ENCODE measurements at places on chromosomes 4 and X.
A peak's percentile ranks its signal among the peaks of the same experiment; 100 is the strongest.

DNA sequence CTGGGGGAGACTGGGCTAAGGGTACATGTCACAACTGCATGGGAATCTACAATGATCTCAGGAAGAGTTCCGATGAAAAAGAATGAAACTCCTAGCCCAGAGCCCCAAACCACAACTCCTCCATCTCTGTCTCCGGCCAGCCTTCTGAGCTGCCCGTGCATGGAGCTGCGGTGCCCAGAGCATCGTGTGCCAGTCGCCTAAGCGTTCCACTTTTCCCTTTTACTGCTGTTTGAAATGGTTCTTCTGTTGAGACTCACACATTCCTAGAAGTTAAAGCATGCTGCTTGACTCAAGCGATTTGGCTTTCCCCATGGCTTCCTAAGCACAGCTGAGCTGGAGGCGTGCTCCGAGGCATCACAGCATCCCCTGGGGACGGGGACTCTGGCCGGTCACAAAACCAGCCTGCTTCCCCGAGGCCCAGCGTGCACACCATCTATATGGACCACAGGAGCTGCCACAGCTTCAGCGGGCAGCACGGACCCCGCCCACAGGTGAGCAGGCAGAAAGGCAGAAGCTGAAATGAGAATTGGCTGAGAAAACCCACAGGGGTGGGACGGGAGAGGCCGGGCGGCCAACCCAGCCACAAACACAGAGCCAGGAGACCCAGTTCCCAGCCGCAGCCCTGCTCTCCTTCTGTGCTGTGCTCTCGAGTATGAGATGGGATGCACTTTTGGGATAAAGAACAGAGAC, 5.0 kb downstream of the CCNQ start:
- DNase-seq = no peak

DNA sequence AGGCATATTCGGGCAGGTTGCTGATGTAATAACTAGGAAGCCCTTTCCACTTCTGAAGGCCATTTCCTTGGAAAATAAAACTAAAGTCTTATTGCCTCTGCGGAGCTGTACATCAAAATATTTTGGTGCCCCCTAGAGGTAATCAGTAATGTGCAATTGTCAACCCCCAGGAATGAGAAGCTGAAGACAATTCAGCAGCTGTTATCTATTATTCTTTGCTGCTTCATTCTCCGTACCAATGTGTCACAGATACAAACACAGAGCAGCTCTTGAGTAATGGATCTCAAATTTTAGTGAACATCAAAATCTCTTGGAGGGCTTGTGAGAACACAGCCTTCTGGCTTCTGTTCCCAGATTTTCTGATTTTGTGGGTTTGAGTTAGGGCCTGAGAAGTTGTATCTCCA, 3.5 kb upstream of the SLIT2 start:
- peak; percentile 89 for DNase-seq

DNA sequence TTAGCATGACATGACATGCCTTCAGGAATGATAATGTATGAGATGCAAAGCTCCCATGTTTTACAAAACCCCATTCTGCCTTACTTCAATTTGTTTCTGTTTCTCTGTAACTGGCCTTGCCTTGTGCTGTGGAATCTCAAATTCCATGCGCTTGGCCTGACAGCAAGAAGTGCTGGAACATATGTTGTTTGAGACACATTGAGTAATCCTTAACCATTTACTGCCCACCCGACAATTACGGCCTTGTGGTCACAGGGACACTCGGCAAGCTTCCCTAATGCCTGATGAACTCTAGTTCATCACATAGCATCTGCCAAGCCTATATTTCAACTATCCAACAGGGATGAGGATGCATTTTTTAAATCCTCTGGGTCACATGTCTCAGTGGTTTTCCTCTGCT, 226.4 kb upstream of the CASK start:
- DNase-seq = no peak

- peak; percentile 58 for DNase-seq
These were observed 51.3 kb downstream of the SOD3 start for GRCh38 chr4:24846716-24847115.

DNA sequence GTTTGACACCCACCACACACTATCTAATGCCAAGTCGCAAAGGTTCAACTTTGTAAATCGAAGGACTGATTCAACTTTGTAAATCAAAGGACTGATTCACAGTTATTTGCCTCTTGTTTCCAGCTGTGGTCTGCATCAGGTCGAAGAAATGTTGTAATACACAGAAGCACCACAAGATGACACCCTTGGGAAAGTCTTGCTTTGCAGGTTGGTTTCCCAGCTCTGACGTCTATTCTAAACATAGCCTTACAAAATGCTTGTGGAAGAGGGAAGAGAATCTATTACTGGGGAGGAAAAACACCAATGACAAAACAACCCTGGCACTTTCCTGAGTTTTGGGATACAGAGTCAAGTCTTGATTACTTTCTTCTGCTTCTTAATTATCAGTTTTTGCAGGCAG, 35.3 kb downstream of the SUPT20HL1 start:
- DNase-seq = peak; percentile 22

GRCh38 chrX:68574240-68574639, 73.2 kb upstream of the STARD8 start:
- no peak for DNase-seq

GRCh38 chr4:174553828-174554227, 31.5 kb upstream of the HPGD start:
- DNase-seq = no peak

DNA sequence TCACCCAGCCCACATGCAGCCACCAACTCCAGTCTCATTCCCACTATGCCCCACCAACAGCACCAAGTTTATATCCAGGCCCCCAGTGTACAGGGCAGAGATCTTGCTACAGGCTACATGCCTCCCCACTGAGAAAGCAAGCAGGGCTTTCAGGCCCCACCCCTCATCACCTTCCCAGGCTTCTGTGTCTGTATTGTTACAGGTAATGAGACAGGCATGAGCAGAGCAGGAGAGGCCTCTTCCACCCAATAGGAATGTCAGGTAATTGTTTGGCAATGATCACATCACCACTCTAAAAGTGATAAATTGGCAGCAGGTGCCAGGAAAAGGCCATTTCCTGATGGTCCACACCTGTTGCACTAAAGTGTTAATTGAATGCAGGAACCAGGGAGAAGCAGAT, 102.5 kb downstream of the ZNF518B start:
- no peak for DNase-seq

DNA sequence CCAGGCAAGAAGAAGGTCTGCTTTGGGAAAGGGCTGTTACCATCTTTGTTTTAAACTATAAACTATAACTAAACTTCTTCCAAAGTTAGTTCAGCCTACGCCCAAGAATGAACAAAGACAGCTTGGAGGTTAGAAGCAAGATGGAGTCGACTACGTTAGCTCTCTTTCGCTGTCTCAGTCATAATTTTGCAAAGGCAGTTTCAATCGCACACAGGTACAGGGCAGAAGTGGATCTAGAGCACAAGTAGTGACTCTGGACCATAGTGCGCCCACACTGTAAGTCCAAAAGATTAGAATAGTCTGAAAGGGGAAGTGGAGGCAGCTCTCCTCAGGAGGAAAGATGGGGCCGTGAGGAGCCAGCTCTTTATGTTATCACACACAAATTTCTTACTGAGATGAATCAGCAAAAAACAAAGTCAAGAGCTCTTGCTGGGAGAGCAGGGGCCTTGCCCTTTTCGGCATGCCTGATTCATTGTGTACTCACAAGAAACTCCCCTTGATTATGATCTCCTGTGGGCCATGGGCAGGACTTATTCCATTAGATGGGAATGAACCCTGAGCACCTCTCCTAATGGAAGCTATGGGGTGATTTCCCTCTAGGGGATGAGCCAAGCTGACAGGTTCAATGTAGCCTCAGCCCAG, 58.6 kb downstream of the FUNDC1 start:
- DNase-seq = no peak

DNA sequence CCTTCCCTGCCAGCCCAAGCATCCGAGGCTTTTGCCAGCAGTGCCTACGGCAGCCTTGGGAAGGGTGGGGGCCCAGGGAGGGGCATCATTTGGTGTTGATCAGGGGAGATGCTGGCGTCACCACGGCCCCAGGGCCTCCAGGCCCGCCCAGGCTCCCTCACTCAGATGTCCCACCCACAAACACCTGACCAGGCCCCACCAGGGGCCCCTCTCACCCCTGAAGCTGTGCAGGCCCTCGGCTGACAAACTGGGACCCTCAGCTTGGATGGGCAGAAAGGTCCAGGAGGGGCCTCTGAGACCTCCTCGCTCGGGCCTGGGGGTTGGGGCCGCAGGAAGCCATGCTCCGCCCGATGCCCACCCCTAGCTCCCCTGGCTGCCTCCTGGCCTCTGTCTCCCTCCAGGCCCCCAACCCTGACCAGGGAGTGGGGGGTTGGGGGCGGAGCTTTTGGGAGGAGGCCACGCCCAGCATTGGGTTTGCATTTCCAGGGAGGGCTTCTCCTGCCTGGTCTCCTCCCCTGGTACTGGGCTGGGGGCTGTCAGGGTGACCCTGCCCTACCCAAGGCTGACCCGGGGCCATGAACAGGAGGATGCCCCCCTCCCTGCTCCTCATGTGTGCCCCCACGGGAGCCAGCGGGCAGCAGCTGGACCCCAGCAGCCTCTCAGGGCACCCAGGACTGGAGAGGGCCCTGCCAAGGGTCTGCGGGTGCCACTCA, 33.4 kb upstream of the SPON2 start:
- DNase-seq = no peak

GRCh38 chr4:140705625-140706275, 50.4 kb downstream of the TBC1D9 start:
- DNase-seq = no peak

DNA sequence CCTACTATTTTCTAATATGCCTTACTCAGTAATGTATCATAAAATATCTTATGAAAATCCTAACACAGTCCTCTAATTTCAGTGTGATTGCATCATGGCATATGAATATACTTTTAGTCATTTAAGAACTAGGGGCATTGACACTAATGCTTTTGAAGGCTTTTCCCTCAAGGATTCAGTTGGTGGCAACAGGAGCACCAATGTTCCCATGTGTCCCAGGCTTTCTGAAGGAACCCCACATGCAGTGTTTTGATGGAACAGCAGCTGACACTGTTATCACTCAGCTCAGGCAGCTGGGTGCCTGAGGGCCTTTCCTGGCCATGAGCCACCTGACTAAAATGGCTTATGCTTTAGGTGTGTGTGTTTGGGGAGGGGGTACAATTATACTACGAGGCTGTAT, 348.3 kb downstream of the ARHGAP24 start:
- no peak for DNase-seq

GRCh38 chr4:177728361-177729152, 286.3 kb upstream of the AGA start:
- DNase-seq = peak; percentile 14

GRCh38 chr4:149699642-149700041, 116.0 kb downstream of the IQCM start:
- no peak for DNase-seq

- DNase-seq = peak; percentile 93
These were observed at the start of gene G6PD for GRCh38 chrX:154546354-154547244. G6PD (minus strand) TSS chrX:154546846; CDS start chrX:154546155, 691 bp downstream.

DNA sequence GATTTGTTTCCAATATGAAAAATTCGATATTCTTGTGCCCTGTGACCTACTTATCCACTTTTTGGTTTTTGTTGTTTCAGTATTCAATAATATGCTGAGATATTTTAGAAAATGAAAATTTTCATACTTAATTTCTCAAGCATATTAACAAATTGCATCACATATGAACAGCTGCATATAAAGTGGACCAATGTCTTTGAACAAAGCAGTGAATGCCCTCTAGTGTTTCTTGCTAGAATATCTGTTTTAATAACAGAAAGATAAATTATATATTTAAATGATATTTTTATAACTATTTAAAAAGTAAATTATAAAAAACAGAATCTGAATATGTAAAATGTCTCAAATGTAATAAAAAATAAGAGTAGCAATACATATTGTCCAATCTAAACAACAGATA, 31.7 kb upstream of the INTU start:
- DNase-seq = no peak

- DNase-seq = no peak
These were observed 35.8 kb downstream of the CLDN22 start for GRCh38 chr4:183284258-183284785.

DNA sequence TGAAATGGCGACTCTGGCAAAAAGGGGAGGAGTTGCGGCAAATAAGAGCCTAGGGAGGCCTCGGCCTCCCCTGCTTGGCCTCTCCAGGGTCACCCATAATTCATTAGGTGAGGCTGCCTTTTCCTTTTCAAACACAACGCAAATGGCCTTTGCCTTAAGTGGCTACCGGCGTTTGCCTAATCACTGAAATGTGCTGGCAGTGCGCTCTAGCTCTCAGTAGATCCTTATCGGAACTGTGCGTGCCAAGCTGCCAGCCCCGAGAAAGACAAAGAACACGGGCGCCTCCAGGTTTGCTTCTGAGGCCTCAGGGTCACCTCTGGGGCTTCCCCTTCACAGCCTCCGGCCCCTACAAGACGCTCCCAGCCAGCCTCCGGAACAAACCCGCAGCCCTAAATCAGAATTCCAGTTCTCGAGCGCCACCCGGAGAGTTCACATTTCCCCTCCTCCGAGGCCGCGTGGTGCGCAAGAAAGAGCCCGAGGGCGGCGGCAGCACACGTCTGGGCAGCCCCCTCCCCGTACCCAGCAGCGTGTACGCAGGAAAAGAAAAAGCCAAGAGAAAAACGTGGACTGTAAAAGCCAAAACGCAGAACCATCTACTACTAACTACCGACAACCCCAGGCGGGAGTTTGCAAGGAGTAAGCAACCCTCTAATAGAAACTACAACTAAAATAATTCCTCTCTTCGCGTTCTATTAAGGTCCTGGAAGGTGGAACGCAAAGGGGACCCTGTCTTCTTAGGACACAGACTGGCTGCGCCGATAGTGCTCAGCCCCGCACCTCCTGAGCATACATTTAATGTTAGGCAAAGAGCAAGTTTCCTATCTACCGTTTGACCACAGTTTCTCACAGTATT, 76.5 kb upstream of the BCOR start:
- peak; percentile 85 for DNase-seq

- no peak for DNase-seq
These were observed 26.3 kb downstream of the FLNA start for GRCh38 chrX:154348114-154348531.

- DNase-seq = no peak
These were observed 49.9 kb upstream of the MND1 start for GRCh38 chr4:153294631-153295030.

- no peak for DNase-seq
These were observed 796.1 kb upstream of the ADGRL3 start for GRCh38 chr4:60404027-60404426.

DNA sequence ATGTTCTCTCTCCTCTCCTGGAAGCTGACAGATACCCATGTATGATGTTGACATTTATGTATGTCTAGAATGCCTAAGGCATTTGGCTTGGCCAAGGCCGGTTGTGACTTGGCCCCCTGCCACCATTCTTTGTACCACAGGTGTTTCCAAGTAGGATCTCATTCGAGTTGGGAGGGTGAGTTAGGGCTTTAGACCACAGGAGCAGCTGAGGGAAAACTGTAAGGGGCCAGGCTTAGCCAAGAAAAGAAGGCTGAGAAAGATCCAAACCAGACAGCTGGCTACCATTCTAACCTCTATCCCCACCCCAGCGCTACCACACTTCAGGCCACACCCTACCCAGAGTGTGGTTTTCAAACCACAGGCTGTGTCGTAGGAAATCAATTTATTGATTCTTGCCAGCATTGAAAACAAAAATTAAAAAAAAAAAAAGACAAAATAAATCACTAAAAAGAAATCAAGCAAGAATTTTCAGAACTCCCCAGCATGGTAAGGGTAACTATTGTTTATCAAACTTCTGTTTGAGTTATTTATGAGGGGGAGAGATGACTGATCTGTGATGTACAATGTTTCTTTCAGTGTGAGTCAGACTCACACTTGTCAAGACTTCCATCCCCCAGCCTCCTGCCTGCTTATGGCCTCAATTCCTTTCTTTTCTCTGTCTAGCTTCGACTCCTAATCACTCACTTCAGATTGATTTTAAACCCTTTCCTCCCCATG, 9.9 kb downstream of the TMSB4X start:
- DNase-seq = no peak

GRCh38 chrX:31500921-31501320, 429.1 kb upstream of the FTHL17 start:
- DNase-seq = no peak
